ENCODE measurements at places on chromosomes 1 and 21.

- DNase-seq: no peak
Observed at GRCh38 chr21:43348801-43349261, 78.1 kb downstream of the SIK1 start.

- DNase-seq: no peak
Observed at GRCh38 chr1:84492726-84493125, 13.5 kb upstream of the SPATA1 start.

DNA sequence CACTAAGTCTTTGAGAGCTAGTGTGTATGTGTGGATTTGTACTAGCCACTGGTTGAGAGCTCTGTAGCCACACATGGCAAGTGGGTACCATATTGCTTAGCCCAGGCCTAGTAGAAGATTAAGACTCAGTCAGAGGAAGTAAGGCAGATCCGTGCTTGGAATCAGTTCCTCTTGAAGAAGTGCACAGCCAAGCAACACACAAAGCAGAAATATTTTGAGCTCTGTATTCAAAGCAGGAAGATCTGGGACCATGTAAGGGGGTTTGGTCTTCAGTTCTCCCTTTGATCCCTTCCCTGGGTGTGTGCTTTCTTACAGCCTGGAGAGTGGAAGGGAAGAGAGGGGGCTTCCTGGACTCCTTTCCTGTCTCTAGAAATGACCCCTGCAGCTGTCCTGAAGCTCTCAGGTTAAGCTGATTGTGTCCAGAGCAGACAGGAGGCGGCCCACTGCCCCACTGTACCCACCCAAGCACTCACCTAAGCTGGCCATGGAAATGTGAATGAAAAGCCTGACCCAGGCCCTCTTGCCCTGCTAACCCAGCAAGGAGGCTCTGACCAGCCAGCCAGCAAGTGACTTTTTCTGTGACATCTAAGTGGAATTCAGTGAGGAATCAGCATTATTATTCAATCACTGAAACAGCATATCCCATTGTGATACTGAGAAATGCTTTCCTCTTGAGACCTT is 3.6 kb downstream of the ETS2 start:
- no peak for DNase-seq

DNA sequence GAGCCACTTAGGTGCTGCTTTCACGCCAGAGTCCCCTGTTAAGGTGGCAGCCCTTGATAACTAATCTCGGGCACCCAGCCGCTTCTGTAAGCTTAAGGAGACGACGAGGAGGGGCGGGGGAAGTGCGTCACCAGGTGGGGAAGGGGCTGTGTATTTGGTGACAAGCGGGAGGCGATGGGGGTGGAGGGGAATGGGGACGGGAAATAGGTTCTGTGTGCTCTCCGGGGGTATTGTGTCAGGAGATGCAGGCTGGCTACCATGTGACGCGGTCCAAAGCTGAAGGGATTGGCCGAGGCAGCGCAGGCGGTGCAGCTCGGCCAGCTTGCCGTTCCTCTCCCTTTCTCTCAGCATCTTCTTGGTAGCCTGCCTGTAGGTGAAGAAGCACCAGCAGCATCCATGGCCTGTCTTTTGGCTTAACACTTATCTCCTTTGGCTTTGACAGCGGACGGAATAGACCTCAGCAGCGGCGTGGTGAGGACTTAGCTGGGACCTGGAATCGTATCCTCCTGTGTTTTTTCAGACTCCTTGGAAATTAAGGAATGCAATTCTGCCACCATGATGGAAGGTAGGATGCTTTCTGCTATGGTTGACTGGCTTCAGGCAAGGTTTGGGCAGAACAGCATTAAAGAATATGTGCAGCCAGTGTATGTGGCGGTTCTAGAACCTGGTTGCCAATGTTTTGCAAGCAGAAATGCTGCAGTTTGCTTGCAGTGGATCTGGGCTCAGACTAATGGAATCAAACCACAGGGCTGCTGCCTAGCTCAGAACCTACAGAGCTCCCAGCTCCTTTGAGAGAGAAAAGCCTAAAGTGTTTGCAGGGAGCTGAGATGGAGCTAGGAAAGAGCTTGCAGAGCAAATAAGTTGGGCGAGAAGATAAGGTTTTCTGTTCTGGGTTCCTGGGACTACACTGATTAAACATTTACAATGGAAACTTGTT is at the start of gene SGIP1:
Gene SGIP1 (plus strand): TSS at position 350 of the 937 bp plus-strand sequence. CDS start 206 bp downstream, at position 556.
- no peak for DNase-seq

DNA sequence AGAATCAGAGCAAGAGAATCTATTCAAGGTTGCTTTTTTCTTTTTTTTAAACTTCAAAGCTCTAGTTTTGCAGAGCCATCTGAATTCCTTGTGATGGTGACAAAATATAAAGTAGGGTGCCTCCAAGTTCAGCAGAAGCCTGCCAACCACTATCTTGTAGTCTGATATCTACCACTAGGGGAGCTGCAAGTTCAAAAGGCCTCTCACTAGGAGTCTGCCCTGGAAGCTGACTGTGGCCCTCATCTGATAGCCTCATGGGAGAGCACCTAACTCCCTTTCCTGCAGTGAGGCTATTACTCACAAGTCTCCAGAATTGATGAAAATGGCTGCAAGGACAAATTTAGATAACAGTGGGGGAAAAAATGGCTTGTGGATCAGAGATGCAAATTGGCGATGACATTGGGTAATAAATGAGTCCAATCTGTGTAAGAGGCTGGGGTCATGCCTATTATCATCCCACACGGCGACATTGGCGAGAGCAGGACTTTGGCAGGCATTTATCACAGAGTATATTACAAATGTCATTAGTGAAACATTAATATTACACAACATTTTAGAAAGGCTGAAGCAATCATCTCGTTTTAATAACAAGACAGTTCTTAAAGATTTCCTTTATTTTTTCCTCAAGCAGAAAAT is 10.7 kb upstream of the ZP4 start:
- DNase-seq: no peak
